ENCODE measurements at places on chromosomes 5 and 9. TPM values are rescaled to one million over a fixed set of nuclear protein-coding genes. Genes with fewer than 3 reads are reported as not detected.
A peak's percentile ranks its signal among the peaks of the same experiment; 100 is the strongest.

Gene SLC25A2
- total RNA-seq = not detected

DNA sequence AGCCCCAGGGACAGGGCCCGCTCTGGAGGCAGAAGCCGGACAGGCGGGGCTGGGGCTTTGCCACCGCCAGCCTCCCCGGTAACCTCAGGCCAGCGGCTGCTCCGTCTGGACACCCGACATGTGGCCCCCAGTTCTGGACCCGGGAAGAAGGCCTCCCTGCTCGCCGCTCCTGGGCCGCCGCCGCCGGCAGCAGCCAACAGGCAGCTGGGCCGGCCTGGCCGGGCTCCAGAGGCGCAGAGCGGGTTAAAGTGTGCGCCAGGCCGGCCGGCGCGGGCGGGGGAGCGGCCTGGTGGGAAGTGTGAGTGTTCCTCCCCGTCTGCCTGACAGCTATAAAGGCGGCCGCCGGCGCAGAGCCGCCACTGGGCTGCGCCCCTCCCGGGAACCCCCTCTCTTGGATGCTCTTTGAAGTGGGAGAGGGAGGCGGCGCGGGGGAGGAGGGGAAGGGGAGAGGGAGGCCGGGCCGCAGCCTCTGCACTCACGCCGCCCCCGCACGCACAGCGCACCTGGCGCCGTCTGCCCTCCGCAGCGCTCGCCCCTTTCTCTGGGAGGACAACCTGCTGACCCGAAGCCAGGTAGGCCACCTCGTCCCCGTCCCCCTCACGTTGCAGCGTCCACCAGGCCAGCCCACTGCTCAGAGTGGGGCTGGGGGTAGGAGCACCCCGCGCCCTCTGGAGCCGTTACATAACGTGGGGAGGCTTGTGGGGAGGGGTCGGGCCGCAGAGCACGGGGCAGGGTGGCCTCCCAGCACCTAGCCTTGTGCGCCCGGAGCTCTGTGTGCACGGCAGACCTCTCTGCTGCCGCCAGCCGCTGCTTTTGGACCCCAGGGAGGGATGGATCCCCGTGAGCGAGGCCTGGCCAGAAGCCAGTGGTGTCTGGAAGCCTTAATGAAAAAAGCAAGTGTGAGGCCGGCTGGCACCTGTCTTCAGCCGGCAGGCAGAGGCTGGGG, at the start of gene ADAMTSL2:
ADAMTSL2 (plus strand) TSS at position 359 of the 946 bp plus-strand sequence. CDS start 2,009 bp downstream, outside the sequence.
- DNase-seq = no peak

DNA sequence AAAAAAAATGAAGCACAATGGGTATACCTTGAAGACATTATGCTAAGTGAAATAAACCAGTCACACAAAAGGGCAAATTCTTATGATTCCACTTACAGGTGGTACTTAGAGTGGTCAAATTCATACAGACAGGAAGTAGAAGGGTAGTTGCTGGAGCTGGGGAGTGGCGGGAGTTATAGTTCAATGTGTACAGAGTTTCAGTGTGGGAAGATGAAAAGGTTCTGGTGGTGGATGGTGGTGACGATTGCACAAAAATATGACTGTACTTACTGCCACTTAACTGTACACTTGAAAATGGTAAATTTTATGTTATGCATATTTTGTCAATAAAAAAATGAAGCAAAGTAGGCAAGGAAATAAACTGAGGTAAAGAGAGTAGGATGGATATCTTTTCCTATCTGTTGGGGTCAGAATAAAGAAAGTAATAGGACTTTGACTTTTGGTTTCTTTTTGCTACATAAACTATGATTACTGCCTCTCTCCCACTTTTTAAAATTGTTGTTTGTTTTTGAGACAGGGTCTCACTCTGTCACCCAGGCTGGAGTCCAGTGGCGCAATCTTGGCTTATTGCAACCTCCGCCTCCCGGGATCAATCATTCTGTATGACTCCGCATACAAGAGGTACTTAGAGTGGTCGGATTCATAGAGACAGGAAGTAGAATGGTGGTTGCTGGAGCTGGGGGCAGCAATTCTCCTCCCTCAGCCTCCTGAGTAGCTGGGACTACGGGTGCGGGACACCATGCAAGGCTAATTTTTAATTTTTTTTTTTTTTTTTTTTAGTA, 4.0 kb upstream of the PSAT1 start:
- no peak for DNase-seq

GRCh38 chr5:138352722-138353559, 456 bp downstream of the KDM3B start:
- peak; percentile 50 for DNase-seq

- no peak for DNase-seq
These were observed 1378.1 kb downstream of the EFNA5 start for GRCh38 chr5:106292654-106293053.

DNA sequence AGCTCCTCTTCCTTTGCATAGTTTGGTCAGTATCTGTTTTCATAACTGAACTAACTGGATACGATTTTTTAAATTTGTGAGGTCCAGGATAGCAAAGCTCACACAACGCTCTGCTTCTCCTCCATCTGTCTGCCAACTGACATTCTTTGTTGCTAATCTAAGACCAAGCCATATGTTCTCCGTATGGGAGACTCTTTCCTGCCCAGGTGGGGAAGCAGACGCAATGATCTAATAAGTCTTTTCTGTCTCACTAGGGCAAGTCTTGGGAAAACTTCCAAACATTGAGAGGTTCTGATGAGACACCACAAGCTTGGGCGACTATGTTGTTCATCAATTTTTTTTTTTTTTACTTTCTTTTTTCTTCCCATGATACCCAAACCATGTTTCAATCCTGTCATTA, 558.5 kb downstream of the EFNA5 start:
- DNase-seq = no peak

- DNase-seq = no peak
These were observed 344.7 kb upstream of the IRX4 start for GRCh38 chr5:2227433-2227832.

- no peak for DNase-seq
These were observed 125.7 kb downstream of the FBN2 start for GRCh38 chr5:128412145-128412930.
